ENCODE measurements at places on chromosomes 2 and 18.

GRCh38 chr18:77647472-77647871, 397.8 kb downstream of the GALR1 start:
- no peak for DNase-seq

GRCh38 chr2:38448692-38449410, 71.8 kb upstream of the ATL2 start:
- no peak for DNase-seq

- DNase-seq: no peak
Observed at GRCh38 chr18:6877288-6877687, 147.8 kb downstream of the ARHGAP28 start.

- no peak for DNase-seq
Observed at GRCh38 chr2:215439980-215440512, 4.2 kb upstream of the FN1 start.

DNA sequence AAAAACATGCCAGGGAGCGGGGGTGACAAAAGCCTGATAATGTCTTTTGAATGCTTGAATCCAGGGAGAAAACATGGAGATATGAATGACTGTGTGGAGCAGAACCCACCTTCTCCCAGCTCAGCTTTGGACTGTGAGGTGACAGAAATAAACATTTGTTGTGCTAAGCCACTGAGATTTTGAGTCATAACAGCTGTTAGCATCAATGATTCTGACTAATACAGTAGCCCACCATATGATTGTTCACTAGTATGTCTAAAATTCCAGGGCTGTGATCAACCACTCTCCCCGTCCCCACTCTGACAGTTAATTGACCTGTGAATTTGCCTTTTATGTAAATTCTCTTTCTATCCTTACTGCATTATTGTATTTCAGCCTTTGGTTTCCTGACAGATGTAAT, 69.1 kb downstream of the PDK1 start:
- DNase-seq: no peak

GRCh38 chr2:226115102-226115831, 684.4 kb downstream of the IRS1 start:
- no peak for DNase-seq

DNA sequence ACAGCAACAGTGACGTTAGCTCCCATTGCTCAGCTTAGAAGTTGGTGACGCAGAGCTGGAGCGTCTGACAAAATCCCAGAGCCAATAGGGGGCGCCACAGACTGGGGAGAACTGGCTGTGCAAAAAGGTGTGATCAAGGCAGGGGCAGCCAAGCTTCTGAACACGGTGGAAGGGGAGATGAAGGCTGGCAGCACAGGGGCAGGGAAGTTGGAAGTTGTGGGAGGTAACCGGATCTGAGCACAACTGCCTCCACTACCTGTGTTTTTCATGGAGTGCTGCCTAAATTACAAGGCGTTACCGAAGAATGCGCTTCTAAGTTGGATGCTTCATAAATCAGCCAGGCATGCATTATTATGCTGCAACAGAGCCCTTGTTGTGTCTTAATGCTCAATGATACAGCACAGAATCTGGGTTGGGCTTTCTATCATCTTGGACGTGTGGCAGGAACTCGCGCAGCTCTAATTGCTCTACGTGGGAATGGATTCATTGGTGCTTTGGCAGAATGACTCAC, 370.0 kb downstream of the SLC4A3 start:
- peak; percentile 28 for DNase-seq

DNA sequence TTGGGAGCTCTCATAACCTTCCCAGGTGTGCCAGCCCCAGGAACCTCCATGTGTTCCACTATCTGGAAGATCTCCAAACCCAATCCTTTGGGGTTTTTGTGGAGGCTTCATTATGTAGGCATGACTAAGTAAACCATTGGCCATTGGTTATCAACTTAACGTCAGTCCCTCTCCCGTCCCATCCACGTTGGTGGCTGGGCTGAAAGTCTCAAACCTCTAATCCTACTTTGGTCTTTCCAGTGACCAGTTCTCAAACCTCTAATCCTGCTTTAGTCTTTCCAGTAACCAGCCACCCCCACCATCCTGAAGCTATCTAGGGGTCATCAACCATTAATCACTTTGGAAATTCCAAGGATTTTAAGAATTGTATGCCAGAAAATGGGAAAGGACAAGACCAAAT, 704.7 kb upstream of the TMEFF2 start:
- DNase-seq: no peak

GRCh38 chr2:123864416-123864815, 160.7 kb upstream of the CNTNAP5 start:
- no peak for DNase-seq

- DNase-seq: peak; percentile 21
Observed at GRCh38 chr18:24491927-24492834, 31.7 kb downstream of the HRH4 start.

DNA sequence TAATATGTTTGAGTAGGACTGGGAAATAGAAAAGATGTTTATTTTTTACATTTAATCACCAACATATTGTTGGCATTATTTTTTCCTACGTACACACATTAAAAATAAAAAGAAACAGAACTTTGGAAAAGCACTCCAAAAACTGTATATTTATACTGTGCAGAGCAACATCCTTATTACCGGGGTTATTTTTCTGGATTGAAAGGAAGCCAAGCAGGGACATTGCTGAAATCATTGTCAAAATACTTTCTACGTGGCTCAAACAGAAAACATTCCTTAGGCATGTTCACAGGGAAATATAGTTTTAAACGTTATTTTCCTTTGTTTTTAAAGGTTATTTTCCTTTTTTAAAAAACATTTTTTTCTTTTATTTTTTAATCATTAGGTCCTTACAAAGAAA, 315.0 kb upstream of the SMIM21 start:
- DNase-seq: no peak

- DNase-seq: no peak
Observed at GRCh38 chr18:50816419-50817166, 3.2 kb downstream of the MRO start.

GRCh38 chr18:3851159-3851558, 401.2 kb downstream of the TGIF1 start:
- no peak for DNase-seq

Data from lung (tissue), 17 donors.